Cortex of kidney (tissue), 1 donor: ENCODE measurements at places on chromosomes 1 and 21.

DNA sequence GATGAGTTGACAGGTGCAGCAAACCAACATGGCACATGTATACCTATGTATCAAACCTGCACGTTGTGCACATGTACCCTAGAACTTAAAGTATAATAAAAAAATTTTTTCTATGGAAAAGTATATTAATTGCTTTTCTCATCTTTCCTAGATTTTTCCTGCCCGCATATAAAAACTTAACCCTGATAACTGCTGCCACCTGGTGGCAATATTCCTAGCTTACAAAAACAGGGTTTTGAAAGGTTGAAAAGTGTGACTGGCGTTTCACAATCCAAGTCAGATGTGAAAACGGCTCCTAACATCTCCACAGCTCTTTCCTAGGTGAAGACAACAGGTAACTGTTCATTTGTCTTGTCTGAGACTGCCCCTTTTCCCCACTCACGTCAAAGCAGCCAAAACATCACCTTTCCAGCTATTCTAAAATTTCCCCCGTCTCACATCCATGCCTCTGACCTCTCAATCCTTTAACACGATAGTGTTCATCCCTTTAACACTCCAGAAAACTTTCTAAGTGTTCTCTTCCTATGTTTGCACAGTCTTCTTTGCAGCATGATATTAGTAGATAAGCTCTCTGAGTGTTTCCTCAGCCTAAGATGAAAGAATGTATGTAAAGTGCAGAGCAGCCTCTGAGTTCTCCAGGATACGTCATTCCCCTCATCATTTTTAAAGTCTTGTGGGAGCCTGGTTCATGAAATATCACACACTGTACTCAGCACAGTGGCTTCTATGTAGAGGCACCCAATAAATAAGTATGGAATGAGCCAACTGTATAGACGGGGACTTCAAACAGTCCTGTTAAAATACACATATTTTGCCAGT is 27.5 kb downstream of the OVGP1 start:
- no peak for DNase-seq

DNA sequence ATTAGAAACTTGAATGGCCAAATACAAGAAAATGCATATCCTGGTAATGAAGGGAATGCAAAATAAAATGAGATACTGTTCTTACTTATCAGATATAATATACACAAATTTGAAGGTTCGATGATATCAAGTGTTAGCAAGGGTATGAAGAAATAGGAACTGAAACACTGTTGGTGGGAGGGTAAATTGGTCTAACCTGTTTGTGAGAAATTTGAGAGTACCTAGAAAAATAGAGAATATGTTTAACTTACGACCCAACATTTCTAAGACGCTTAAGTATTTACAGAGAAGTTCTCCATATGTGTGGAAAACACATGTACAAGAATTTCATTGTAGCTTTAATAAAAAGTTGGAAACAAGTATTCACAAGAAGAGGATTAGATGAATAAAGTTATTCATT is 25.9 kb downstream of the ATG4C start:
- DNase-seq: no peak

DNA sequence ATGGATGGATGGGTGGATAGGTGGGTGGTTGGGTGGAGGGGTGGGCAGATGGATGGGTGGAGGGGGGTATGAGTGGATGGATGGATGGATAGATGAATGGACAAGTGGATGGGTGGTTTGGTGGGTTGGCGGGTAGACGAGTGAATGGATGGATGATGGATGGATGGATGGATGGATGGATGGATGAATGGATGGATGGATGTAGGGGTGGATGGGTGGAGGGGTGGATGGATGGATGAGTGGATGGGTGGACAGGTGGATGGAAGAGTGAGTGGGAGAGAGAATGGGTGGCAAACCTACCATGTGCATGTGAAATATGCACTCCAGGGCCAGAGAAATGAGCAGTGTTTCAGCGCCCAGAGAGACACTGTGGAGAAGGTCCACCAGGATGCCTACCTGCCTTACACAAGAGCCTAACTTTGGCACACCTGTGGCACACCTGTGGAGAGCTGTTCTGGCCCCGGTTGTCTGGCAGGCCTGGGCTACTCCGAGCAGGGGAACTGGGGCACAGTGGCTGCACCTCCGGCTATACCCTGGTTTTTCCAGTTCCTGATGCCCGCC is 12.8 kb downstream of the EPHA2 start:
- no peak for DNase-seq

DNA sequence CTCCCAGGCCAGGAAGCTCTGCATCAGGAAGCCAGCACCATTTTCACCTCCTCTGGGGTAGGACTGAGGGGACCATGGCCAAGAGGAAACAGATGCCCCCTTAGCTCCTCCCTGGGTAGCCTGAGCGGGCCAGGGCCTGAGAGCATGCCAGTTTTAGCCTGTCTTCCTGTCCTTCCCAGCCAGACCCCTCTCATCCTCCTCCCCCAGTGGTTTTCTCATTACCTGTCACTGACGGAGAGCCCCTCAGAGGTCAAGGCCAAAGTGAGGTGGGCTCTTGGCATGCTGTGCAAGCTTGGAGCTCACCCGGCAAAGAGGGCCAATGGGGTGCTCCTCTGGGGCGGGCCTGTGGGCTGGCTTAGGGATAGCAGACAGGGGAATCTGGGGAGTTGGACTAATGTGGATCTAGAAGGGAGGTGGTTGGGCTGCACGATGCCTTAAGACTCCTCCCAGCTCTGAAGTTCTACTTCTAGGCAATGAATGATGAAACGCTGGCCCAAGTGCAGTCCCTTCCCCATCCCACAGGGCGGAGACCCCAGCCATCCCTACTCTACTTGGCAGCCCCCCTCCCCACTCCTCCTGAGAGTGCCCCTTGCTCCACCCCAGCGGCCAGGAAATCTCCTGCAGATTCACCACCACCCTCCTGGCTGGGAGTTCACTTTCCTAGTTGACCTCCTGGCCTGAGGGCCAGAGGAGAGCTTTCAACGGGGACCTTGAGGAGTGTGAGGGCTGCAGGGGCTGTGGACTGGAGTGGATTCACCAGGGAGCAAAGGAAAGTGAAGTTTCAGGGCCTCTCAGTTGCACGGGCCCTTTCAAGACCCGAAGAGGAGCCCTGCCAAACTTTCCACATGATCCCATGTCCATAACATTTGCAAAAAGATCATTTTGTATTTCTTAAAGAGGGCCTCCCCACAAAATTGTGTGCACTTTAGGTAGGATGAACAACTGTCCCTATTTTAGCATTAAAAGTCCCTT is 9.4 kb upstream of the LMNA start:
- no peak for DNase-seq

DNA sequence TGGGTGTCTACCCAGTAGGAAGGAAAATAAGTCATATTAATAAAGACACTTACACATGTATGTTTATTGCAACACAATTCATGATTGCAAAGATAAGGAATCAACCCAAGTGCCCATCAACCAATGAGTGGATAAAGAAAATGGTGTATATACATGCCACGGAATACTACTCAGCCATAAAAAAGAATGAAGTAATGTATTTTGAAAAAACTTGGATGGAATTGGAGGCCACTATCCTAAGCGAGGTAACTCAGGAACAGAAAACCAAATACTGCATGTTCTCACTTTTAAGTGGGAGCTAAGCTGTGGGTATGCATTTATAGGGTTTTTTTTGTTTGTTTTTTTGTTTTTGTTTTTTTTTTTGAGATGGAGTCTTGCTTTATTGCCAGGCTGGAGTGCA is 49.1 kb downstream of the VANGL2 start:
- no peak for DNase-seq

DNA sequence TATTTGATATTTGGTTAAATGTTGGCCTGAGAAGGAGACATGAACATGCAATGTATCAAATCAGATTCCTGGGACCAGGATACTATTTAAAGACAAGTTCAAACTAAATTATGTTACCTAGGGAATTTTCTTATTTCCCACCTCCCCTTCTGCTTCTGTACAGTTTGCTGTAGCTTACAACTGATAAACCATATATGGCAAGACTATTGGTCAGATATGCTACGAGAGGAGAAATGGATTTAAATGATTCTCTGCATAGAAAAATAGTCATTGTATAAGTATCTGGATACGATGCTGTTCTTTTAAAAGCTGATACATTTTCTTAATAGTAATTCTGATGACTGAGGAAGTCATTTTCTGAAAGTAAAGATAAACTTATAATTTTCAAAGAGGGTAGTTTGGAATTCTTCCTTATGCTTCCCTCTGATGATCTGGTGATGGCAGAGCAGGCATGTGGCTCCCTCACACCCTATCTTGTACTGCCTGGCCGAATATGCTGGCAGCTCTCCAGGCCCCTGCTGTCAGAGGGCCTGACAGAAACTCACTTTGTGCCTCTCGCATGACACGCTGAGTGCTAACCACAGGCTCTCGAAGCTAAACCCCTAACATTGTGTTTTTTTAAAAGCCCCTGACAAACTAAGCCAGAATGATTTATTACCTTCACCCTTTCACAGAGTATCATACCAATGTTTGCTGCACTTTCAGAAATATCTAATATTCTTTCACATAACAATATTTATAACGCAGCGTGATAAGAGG is 19.4 kb downstream of the RRP15 start:
- no peak for DNase-seq

DNA sequence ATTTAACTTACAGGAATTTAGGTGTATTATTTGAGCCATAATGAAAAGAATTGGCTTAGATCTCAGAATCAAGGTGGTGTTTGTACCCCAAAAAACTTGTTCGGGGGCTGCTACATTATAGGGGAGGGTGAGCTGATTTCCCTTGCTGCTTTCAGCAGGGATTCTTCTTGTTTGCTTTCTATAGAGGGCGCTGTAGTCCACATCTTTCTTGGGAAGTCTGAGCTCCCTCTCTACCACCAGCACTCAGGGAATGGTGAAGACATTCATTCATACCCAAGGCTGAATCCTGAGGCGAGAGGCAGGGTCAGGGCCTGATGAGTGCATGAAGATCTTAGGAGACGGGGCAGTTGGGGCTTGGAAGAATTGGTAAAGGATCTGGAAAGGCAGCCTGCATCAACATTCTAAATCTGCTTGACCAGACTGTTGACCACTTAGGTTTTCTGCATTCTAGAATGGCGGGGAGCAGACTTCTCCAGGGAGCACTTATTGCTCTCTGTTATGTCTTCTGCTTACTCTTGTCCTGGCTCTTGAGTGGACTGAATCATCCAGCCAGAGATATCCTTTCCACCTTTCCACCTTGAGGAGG is 18.9 kb downstream of the SPATA46 start:
- DNase-seq: no peak

- DNase-seq: no peak
Observed at GRCh38 chr1:164720440-164721227, 161.7 kb downstream of the PBX1 start.
